Right lobe of liver (tissue), 6 donors: ENCODE measurements at places on chromosomes 3 and 15. TPM values are rescaled to one million over a fixed set of nuclear protein-coding genes. Genes with fewer than 3 reads are reported as not detected.

Gene MME
- total RNA-seq = 15.0 TPM

Gene CSPG4
- total RNA-seq = 0.12 TPM

Gene ECE2
- total RNA-seq = not detected

Gene ESYT3
- total RNA-seq = 0.92 TPM

Gene FYTTD1
- total RNA-seq = 20.3 TPM

Gene AAGAB
- total RNA-seq = 12.1 TPM

Gene CFAP100
- total RNA-seq = not detected

Gene ZNF860
- 0.07 TPM for total RNA-seq

Gene CFAP91
- 0.42 TPM for total RNA-seq

Gene PYGO1
- total RNA-seq = 0.12 TPM

- peak; percentile 45 for DNase-seq
Measured at GRCh38 chr3:48402281-48402732, 27.6 kb downstream of the PLXNB1 start.

GRCh38 chr3:69118555-69118954 lies 3.8 kb downstream of the LMOD3 start:
- no peak for DNase-seq

DNA sequence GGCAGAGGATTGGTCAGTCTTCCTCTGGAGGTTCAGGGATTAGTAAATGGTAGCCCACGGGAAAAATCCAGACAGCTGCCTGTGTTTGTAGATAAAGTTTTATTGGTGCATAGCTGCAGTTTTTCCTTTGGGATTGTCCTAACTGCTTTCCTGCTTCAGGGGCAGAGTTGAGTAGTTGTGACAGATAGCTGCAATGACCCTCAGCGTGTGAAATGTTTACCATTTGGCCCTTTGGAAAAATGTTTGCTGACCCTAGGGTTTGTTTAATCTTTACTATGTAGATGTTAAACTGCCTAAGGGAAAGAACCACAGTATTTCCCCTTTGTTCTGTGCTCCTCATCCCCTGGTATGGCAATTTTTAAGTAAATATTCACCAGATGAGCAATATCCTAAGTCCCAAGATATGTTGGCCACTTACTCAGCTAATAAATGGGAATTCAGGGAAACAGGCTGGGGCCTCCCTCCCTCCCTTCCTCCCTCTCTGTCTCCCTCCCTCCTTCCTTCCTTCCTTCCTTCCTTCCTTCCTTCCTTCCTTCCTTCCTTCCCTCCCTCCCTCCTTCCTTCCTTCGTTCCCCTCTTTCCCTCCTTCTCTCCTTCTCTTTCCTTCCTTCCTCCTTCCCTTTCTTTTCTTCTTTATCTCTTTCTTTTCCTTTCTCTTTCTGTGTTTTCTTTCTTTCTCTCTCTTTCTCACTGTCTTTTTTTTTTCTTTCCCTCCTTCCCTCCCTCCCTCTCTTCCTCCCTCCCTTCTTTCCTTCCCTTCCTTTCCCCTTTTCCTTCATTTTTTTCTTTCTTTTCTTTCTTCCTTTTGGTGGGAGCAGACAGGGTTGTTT lies 234.6 kb upstream of the BHLHE40 start:
- no peak for DNase-seq

GRCh38 chr3:28978092-28978491 lies 302.8 kb upstream of the RBMS3 start:
- DNase-seq = no peak

GRCh38 chr3:183518491-183519251 lies 36.8 kb downstream of the KLHL6 start:
- DNase-seq = no peak

DNA sequence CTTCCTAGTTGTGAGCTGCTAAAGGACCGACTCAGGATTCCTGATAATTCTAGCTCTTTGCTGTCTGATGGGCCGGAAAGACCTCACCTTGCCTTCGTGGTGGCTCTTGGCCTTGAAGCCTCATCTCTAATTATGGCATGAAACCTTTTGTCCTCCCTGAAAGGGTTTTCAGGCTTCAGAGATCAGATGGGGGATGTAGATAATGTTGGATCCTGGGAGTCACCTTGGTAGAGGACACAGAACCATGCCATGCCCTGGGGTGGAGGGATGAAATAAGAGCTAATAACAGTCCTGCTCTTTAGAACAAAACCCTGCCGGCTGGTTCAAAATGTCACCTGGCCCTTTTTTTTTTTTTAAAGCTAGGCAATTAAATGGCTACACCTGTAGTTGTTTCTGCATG lies 50.8 kb upstream of the SYN2 start:
- no peak for DNase-seq

DNA sequence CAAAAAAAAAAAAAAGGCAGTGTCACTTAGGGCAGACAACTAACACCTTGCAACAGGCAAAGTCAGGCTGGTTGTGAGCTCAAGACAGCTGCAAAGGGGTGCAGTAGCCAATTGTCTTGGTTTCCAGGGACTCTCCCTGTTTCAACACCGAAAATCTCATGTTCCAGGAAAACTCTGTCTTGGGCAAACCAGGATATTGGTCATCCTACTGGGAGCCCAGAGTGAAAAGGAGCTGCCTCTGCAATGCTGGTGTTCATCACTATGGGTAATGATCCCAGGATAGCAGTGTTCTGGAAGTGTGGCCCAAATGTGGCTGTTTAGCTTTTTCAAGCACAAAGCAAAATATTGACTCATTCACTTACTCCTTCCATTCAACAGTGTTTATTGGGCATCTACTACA lies 82.6 kb downstream of the ARHGAP31 start:
- no peak for DNase-seq

- DNase-seq = no peak
Measured at GRCh38 chr3:136197159-136197793, 1.1 kb upstream of the MSL2 start.

GRCh38 chr3:126971891-126972351 lies 11.0 kb upstream of the PLXNA1 start:
- peak; percentile 81 for DNase-seq

DNA sequence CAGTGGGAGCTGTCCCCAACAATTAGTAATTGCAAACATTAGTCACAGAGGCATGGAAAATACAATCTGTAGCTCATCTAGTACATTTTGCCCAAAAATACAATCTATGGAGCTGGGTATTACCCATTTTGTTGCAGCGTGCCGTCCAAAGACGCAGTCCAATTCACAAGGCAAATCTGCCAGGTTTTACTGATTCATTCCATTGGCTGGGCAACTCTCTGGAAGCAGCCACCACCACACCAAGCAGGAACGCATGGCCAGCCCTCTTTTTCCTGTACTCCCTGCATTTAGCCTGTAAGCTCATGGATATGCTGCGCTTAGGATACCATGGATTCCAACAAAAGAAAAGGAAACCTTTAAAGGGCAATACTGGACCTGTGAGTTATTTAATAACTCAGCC lies 60.5 kb upstream of the ARRDC4 start:
- DNase-seq = no peak

- no peak for DNase-seq
Measured at GRCh38 chr3:37952564-37952963, 38.0 kb upstream of the VILL start.

DNA sequence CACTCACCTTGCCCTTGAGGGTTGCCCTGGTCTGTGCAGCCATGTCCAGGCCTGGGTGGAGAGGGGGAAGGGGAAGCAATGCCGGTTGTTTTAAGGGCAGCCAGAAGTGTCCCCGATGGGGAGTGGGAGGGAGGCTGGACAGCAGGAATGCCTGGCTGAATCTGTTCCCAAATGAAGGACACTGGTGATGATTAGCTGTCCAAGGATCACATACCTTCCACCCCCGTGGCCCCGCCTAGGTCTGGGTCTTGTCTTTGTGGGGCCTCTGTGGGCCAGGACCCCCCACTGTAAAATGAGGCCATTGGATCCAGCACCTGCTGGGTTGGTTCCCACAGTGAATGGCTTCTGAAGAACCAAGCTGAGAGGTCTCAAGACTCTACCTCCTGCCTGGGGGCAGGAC lies 71.4 kb downstream of the FBLN2 start:
- DNase-seq = peak; percentile 41

DNA sequence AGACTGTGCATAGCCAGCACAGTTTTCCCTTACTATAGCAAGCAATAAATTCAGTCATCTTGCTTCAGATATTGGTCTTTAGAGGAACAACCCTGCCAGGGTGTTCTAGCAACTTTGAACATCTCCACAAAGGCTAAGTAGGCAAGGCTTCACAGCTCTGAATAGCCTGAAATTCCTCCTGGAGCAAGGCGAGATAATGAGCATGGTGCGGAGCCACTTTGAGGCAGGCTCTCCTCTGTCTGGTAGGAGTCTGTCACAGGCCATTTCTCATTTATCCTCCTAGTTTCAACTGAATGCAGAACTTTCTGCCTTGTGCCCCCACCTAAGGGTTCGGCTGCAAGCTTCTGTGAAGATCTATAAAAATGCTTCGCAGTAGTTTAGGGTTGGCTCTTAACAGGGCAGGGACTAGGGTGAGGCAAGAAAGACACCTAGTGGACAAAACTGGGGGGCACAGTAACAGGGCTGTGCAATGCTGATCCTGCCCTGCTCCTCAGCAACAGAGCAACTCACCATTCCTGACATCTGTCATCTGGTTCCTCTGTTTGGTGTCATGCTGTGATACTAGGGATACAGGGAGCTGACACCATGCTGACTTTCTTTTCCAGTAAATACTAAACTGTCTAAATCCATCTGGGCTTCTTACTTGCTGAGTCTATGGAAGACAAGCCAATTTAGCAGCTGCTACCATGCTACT lies 16.6 kb upstream of the EHHADH start:
- no peak for DNase-seq

GRCh38 chr3:33074217-33075067 lies 22.5 kb downstream of the GLB1 start:
- peak; percentile 55 for DNase-seq

DNA sequence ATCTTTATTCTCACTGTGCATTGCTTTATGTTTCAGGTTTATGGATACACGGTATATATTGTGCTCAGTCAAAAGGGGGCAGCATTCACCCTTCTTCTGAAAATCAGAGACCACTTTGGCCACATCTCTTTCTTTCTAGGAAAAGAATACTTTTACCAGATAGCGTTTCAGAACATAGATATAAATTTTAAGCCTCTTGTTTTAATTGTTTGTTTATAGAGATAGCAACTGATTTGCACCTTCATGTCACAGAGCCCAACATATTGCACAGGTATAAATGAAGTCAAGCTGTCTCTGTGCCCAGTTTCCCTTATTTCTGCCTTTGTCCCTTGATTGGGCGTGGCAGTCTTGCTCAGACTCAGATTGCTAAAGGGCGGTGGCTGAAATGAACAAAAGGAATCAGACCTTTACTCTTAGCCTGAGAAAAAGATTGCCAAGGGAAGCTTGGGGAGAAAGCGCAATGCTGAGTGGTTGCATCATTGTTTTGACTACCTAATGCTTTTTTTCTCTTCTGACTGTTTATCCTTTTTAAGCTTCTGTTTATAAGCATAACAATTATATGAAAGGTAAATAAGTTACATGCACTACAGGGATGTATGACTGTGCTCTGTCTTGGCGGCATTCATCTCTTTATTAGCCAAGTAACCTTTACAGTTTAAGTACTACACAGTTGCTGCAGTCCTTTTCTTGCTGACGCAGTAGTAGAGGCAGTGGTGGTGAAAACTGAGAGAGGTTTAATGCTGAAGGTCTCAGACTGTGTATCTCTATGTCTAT lies 70.8 kb upstream of the ZBTB20 start:
- DNase-seq = no peak

- DNase-seq = no peak
Measured at GRCh38 chr15:47987461-47987860, 133.3 kb upstream of the SLC24A5 start.

GRCh38 chr3:42247576-42248027 lies 18.4 kb downstream of the CCK start:
- peak; percentile 62 for DNase-seq

GRCh38 chr15:73745073-73745472 lies 8.1 kb downstream of the INSYN1 start:
- DNase-seq = no peak

GRCh38 chr3:119257111-119257510 lies 16.4 kb upstream of the B4GALT4 start:
- no peak for DNase-seq

- no peak for DNase-seq
Measured at GRCh38 chr3:184135911-184136260, 728 bp downstream of the EIF2B5 start.

DNA sequence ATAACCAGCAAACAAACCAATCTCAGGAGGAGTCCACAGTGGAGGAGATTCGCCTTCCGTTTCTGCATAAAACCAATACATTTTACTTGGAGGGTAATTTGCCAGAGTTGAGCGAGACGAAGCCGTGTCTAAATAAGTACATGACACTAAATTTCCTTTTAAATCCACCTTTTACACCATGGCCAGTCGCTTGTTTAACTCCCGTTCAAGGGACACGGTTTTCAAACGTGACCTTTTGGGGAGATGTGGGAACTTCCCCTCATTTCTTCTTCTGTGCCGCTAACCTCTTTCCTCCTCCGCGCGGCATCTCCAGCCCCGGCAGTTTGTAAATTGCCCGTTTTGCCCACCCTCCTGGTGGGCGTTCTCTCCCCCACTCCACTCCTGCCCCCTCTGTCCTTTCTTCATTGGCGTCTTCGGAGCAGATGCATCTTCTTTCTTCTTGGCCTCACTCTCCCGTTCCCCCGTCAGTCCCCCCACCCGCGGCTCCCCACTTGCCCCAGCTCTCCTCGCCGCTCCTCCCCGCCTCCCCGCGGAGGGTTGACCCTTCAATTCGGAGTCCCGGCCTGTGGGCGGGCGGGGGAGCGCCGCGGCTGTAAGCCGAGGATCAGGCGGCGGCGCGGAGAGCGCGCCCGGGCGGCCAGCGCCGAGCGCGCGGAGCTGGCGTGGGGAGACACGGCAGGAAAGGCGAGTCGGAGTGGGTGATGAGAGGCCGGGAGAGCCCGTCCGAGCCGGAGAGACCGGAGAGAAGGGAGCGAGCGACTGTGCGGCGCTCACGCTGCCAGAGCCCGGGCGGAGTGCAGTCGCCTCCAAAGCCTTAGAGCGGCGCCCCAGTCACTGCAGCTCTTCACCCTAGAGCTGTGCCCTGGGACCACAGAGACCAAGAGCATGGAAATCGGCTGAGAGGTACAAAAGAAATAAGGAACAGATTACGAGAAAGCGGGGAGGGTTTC lies at the start of gene NLGN1:
NLGN1 (plus strand) TSS at position 584 of the 950 bp plus-strand sequence.
- no peak for DNase-seq

- no peak for DNase-seq
Measured at GRCh38 chr15:85649372-85649771, 145.4 kb downstream of the KLHL25 start.

DNA sequence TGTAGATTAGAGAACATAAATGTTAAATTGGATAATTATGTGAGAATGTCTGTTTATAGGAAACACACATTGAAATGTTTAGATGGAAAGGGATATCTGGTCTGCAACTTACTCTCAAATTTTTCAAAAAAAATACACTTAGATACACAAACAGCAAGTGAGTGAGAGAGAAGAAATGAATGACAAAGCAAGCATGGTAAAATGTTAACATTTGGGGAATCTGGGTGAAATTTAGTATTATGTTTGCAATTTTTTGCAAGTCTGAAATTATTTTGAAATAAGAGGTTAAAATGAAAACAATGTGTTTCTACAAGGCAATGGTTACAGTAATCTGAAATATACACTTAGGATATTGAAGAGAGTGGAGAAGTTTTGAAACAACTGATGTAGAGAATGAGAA lies 134.3 kb downstream of the GLDN start:
- no peak for DNase-seq

DNA sequence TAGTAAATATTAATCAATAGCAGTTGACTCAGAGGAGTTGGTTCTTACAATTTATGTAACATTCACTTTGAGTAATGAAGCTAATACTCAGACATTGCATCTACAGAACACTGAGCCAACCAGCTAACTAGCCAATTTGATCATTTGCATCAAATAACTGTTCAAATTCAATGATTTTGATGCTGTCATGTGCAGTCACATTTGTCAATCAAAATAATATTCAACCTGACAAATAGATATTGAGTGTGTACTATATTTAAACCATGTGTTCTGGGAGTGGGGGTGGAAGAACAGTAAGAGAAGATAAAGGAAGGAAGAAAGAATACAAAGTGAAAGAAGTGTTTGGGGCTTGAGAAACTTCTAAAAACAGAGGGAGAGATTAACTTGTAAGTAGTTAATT lies 277.2 kb upstream of the ARHGEF26 start:
- DNase-seq = no peak
